Activated CD4-positive, CD25-positive, alpha-beta regulatory T cell treated with anti-CD3 and anti-CD28 coated beads, Interleukin-2, amount 50 U/mL, for 16 hours (primary cell): ENCODE measurements at places on chromosomes 2 and 18.

DNA sequence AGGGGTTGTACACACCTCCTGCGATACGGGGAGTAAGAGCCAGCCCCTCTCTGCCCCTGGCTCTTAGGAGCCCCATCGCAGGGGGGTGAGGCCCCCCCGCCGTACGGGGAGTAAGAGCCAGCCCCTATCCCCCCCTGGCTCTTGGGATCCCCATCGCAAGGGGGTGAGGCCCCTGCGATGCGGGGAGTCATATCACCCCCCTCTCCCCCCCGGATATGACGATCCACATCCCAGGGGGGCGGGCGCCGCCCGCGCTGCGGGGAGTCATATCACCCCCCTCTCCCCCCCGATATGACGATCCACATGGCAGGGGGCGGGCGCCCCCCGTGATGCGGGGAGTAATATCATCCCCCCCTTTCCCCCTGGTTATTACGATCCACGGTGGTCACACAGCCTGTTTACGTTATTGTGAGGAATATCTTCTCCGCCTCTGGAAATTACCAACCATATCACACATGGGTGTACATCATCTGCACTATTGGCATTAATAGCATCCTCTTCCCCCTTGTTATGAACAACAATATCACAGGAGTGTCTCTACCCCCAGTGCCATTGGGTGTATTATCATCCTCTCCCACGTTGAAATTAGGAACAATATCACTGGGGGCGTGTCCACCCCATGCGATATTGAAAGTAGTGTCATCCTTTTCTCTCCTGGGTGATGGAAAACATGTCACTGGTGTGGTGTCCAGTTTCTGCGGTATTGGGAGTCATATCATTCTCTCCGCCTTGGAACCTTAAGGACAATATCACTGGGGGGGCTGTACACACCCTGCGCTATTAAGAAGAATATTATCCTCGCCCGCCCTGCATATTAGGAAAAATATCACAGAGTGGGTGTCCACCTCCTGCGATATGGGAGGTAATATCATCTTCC is 24.7 kb upstream of the NAGK start:
- no peak for DNase-seq

DNA sequence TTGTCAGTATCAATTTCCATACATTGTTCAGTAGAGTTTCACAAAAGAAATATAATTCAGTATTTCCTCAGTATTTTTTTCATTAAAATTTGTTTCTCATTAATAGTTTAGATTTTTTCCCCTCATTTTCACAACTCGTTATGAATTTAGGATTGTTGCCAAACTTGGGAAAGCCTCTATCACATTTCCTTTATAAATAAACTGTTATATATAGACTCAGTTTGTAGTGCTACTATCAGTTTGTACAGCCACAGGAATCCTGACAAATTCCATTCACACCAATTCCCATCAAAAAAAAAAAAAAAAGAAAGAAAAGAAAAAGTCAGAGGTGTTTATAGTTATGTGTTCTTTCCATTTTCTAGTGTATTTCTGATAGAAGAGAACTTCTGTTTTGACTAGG is 123.3 kb upstream of the DCC start:
- no peak for DNase-seq

- no peak for DNase-seq
Observed at GRCh38 chr2:95040426-95040825, 14.9 kb downstream of the MAL start.

GRCh38 chr2:237726401-237726830 is 72.2 kb upstream of the RBM44 start:
- DNase-seq, result no peak

- no peak for DNase-seq
Observed at GRCh38 chr2:38074058-38074763, 1.7 kb downstream of the CYP1B1 start.

GRCh38 chr18:389658-390357 is 110.7 kb downstream of the COLEC12 start:
- DNase-seq, result no peak
